Natural killer cell (primary cell): ENCODE measurements at places on chromosomes 4 and X. TPM values are rescaled to one million over a fixed set of nuclear protein-coding genes. Genes with fewer than 3 reads are reported as not detected.

Gene PARM1
- total RNA-seq: 1.4 TPM

Gene SMIM10
- not detected for total RNA-seq

Gene PF4V1
- 14.9 TPM for total RNA-seq

Gene PNMA6A
- total RNA-seq: not detected

Gene ZNF711
- total RNA-seq: 1.7 TPM

Gene ARHGAP6
- 1.9 TPM for total RNA-seq

Gene CXCR3
- total RNA-seq: 13.7 TPM

Gene SORBS2
- 10.2 TPM for total RNA-seq
